ENCODE measurements at places on chromosomes 1 and 21. TPM values are rescaled to one million over a fixed set of nuclear protein-coding genes. Genes with fewer than 3 reads are reported as not detected.

GRCh38 chr1:29651684-29652665 lies 415.7 kb downstream of the PTPRU start:
- H3K4me3 ChIP-seq: no peak overlapping the region
- no peaks in the 10 kb centered on the region for H3K36me3 ChIP-seq
- no peaks in the 10 kb centered on the region for H3K27me3 ChIP-seq
- DNase-seq: no peak
- H3K4me1 ChIP-seq: no peaks in the 10 kb centered on the region
- H3K27ac ChIP-seq: no peak overlapping the region

DNA sequence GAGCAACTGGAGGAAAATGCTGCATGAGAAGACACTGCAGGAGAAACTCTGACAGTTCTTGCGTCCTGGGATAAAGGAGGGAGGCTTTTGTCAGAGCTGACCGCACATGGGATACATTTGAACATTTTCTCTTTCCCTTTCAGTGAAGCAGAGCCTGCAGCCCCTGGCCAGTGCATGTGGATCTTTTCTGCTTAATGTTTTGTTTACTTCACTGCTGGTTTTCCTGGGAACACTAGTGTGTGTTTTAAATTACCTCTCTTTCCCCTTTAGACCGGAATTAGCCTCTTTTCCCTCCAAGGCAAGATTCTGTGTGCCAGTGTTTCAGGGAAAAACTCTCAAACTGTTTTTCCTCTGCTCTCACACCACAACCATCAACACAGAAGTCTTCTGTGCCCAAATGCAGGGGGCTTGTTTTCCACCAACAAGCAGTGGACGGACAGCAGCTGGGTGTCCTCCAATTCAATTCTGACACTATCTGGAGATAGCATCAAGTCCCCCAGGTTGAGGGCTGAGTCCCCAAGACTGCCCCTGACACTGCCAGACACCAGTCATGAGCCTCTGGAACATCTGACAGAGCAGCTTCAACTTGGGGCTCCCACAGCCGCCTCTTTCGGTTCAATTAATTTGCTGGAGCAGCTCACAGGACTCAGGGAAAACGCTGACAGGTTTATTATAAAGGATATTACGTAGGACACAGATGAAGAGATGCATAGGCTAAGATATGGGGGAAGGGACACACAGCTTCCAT lies 136.2 kb downstream of the RHOU start:
- DNase-seq: no peak
- no peaks in the 10 kb centered on the region for H3K4me1 ChIP-seq
- no peak overlapping the region for H3K27ac ChIP-seq

DNA sequence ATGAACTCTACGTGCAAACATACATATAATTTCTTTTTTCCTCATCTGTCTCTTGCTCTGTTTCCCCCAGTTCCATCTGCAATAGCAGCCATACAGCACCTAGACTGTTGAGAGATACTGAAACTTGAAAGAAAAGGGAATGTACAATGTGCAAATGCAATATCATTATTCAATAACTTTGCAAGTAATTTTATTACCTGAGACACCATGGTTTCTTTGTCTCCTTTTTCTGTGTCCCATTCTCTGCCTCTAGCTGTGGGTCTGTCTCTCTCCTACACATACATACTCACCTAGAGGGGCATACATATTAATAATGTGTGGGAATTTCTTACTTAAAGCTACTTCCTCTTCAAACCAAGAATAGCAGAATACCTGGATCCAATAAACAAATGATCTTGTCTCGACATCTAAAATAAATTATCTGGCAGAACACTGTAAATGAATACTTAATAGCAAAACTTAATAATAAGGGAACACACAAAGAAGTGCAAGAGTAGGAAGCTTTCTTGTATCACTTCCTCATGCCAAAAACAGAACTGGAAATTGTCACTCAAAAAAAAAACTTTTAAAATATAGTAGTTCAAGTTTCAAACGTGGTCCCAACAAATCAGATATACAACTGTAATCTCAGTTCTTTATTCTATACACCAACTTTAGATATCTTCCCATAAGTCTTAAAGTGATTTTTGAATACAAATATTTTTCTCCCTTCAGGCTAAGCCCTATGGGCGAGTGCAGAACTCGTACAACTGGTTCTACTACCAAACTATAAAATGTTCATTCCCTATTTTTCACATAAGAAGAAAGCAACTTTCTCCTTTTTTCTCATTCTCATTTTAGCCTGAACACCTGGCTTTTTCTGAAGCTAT lies 194.6 kb downstream of the NRIP1 start:
- H3K27me3 ChIP-seq: no peaks in the 10 kb centered on the region
- H3K4me3 ChIP-seq: no peak overlapping the region
- no peak overlapping the region for H3K27ac ChIP-seq
- no peak for DNase-seq

GRCh38 chr1:936348-937264 lies 12.9 kb downstream of the SAMD11 start:
- H3K4me3 ChIP-seq: no peak overlapping the region
- DNase-seq: no peak
- H3K36me3 ChIP-seq: no peaks in the 10 kb centered on the region
- H3K27ac ChIP-seq: no peak overlapping the region
- H3K27me3 ChIP-seq: peaks cover 18% of the 10 kb centered on the region

- no peak for DNase-seq
- no peak overlapping the region for H3K4me3 ChIP-seq
- H3K27me3 ChIP-seq: no peaks in the 10 kb centered on the region
- H3K4me1 ChIP-seq: no peaks in the 10 kb centered on the region
- H3K27ac ChIP-seq: no peak overlapping the region
Observed at GRCh38 chr1:171061425-171062143, 29.1 kb upstream of the FMO3 start.

DNA sequence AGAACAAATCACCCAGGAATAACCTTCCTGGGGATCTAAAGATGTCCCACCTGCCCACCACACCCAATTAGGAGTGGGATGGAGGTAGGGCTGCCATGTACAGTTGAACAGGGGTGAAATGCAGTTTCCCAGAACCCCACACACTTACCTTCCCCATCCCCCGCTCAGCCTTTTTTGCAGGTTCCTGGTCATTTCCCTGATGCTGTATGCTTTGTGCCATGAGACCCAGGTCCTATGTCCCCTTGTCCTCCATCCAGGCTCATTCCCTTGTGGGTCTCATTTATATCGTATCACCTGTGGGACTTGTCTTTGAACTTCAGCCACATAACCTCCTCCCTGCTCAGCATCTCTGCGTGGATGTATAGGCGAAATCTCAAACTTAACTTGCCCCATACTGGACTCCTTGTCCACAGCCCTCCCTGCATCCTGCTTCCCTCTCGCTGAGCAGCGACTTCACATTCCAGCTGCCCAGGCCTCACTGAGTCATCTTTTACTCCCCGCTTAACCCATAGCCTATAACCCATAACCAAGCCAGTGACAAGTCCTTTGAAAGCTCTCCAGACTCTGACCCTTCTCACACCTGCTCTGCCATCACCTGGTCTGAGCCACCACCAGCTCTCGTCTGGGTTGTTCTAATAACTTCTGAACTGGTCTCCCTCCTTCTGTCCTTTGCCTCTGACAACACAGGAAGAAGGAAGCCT lies 4.7 kb downstream of the LDLRAD2 start:
- H3K4me1 ChIP-seq: no peaks in the 10 kb centered on the region
- no peak overlapping the region for H3K4me3 ChIP-seq
- peaks cover 3% of the 10 kb centered on the region for H3K27me3 ChIP-seq
- H3K36me3 ChIP-seq: no peaks in the 10 kb centered on the region

- no peaks in the 10 kb centered on the region for H3K4me1 ChIP-seq
- no peak for DNase-seq
- H3K27me3 ChIP-seq: no peaks in the 10 kb centered on the region
- H3K27ac ChIP-seq: no peak overlapping the region
- H3K36me3 ChIP-seq: no peaks in the 10 kb centered on the region
Observed at GRCh38 chr1:43239484-43239883, 30.3 kb upstream of the TMEM125 start.

DNA sequence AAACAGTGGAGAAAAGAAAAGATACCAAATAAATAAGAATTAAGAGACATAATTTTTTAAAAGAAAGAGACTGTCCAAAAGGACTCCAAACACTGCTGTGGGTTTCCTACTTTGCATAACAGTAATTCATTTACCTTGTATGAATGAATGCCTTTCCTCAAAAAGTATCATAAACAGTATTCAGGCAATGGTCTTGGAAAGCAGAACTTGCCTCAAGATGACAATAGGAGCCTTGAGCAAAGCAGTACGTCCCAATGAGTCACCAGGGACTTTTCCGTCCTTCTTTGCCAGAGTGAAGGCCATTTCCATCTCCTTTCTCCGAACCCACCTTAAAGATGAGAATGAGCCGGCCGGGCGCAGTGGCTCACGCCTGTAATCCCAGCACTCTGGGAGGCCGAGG lies 186.4 kb downstream of the ZBTB18 start:
- peaks cover 13% of the 10 kb centered on the region for H3K4me1 ChIP-seq
- no peaks in the 10 kb centered on the region for H3K36me3 ChIP-seq
- H3K27me3 ChIP-seq: no peaks in the 10 kb centered on the region
- no peak overlapping the region for H3K27ac ChIP-seq
- DNase-seq: no peak

NHLH1 gene
- total RNA-seq: 0.38 TPM

C1orf174 gene
- 51.8 TPM for total RNA-seq

PIK3R3 gene
- total RNA-seq: 4.3 TPM

Data from CD8-positive, alpha-beta memory T cell (primary cell).